ENCODE measurements at places on chromosomes 5 and 9.

DNA sequence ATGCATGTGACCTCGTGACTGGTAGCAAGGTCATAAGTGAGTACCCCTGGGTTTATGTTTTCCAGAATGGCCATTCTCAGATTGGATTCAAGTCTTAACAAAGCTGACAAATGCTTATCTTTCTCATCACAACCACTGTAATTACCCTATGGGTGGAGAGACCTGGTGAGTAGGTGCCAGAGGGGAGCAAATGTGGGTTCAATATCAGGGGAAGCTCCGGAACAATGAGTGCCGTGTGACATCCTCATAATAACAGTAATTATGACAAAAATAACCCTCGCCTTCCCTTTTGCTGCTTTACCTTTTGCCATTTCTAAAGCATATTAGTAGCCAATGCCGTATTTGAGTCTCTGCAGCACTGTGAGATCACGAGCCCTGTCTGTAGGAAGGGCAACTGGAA is 95.9 kb downstream of the NSG2 start:
- no peak for DNase-seq

GRCh38 chr5:159017786-159018185 is 81.9 kb downstream of the EBF1 start:
- DNase-seq, result no peak

DNA sequence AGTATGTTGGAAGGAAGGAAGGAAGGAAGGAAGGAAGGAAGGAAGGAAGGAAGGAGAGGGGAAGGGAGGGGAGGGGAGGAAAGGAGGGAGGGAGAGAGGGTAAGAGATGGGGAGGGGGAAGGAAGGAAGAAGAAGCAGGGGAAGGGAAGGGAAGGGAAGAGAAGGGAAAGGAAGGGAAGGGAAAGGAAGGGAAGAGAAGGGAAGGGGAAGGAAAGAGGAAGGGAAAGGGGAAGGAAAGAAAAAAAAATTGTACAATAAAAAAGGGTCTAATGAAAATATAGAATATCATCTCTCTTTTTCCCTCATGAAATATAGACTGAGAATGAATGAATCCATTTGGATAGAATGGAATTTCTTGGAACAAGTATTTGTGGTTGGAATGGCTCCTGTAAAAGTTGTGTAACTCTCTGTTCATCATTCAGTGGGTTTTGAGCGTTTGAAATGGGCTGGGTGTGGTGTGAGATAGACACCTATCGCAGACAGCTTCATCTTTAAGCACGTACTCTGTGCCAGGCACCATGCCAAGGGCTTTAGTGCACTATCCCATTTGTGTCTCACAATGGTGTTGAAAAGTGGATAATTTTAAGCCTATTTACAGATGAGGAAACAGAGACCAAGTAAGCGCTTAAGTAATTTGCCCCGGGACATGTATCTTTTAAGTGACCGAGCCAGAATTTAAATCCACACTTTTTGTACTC is 11.6 kb upstream of the PAPPA start:
- no peak for DNase-seq

DNA sequence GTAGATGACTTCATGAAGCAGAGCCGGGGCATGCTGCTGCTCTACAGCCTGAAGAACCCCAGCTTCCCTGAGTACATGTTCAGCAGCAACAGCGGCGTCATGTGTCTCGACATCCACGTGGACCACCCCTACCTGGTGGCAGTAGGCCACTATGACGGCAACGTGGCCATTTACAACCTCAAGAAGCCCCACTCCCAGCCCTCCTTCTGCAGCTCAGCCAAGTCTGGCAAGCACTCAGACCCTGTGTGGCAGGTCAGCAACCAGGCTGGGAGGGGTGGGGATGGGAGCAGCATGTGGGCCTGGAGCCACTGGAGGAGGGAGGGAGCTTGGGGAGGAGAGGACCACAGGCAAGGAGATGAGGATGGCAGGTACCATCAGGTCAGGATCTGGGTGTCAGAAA is 16.2 kb downstream of the ENHO start:
- DNase-seq, result no peak

- no peak for DNase-seq
These were observed 224.8 kb upstream of the DMRT1 start for GRCh38 chr9:616694-617093.

DNA sequence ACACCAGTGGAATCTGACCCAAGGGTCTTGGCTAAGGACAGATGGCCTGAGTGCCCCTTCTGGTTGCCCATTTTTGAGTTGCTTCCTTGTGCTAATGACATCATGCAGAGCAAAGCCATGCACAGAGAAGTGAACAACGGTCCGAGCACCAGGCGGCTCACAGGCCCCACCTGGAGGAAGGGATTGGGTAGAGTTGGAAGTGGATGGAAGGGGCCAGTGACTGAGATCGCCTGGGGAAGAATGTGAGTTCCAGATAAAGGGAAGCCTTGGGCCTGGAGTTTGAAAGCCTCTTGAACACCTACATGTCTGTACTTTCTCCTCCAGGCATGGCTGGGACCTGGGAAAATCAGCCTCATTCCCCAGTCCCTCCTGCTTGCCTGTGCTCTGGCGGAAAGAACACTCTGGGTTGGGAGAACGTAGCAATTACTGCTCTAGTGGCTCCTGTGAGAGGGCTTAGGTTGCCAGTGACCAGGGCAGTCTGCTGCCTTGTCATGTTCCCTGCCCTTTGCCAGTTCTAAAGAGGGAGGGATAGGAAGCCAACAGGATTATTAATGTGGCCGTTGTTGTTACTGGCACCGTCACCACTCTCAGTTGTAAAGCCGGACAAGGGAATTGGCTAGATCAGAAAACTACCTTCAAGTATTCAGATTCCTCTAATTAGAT is 62.5 kb upstream of the PTPN3 start:
- DNase-seq, result no peak

- DNase-seq, result no peak
These were observed 86.0 kb downstream of the FSTL4 start for GRCh38 chr5:133526368-133526767.

- no peak for DNase-seq
These were observed 203.7 kb downstream of the SEMA6A start for GRCh38 chr5:116370886-116371285.

DNA sequence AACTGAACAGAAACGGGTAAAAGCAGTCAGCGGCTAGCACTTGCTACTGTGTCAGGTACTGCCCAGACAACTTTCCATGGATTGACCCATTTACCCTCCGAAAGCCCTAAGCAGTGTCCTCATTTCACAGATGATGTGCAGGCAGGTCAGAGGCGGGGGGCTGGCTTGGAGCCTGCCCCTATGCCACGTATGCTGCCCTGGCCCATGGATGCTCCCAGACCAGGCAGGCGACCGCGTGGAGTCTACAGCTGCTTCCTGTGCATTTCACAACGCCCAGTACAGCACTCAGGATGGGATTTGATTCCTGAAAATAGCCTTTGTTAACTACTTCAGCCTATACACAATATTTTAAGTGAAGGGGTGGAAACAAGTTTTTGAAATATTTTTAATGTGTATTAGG is 202.9 kb downstream of the NXNL2 start:
- no peak for DNase-seq

- no peak for DNase-seq
These were observed 33.3 kb upstream of the FAT2 start for GRCh38 chr5:151624476-151624875.

DNA sequence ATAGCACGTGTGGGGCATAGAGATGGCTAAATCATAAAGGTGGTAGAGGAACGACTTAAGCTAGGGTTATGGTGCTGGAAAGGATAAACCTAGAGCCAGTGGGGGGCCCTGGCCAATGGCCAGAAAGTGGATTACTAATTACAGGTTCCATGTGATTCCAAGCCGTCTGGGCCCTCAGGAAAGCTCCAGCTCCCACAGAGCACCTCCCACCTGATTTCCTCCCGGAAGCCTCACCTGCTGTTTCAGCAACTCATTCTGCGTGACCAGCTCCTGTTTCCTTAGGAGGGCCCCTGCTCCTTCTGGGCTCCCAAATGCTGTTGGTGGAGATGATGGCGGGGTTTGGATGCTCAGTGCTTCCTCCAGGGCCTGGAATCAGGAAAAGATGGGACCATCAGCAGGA is 16.2 kb downstream of the GPX3 start:
- no peak for DNase-seq

- DNase-seq, result no peak
These were observed 173.6 kb upstream of the MAP3K1 start for GRCh38 chr5:56641635-56642260.

DNA sequence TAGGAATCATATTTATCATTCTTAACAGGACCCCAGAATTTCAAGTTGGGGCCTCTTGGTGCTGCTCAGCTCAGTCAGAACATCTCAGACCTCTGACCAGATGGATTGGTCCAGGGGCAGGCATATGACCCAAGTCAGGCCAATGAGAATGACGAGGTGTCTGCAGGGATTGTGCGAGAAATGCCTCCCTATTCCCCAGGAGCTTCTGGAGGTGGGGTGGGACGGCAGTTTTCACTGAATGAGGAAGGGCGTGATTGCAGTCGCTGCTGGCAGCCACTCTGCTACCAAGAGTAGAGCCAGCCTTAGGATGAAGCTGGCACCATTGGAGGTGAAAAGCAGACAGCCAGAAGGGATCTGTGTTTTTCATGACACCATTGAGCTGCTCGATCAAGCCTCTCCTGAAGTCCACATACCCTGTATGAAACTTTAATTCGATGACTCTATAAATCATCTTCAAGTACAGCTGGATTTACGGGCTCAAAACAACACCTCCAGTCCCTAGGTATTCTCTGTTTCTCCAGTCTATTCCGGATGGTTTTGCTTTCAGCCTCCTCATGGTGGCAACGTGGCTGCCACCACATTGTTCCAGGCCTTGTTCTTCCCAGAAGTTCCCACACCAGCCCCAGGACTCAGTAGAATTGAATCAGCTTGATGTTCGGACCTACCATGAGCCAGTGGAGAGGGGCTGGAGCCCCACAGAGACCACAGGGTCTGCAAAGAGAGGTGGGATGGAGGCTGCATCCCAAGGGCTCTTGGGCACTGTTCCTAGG is 70.2 kb upstream of the ADAMTS2 start:
- DNase-seq, result no peak

- no peak for DNase-seq
These were observed 44.4 kb downstream of the PARP8 start for GRCh38 chr5:50710838-50711237.

DNA sequence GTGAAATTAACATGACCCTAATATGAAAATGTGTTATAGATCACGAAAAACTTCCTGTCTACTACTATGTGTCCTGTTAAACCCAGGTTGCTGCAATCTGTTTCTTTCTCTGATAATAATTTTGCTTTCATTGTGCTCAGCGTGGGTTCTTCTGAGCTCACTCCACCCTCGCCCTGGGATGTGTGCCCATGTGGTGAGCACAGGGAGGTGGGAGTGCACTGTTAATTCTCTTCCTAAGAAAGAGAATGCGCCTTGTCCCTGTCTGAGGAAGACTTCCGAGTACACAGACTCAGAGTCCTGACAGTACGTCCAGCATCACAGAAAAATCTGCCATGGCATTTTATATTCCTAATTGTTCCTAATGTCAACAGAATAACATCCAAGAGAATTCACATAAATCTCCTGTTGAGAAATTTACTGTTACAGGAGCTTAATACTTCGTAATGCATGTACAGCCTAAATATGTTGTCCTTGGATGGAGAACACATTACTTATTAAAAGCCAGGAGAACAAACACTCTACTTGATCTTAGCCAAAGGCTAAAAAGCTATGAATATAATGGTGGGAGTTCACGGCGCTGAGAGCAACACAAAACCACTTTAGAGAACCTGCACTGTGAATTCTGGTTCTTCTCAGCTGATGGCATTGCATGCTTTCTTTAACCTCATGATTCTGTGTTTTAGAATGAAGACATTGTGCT is 102.6 kb downstream of the PDE4D start:
- no peak for DNase-seq

DNA sequence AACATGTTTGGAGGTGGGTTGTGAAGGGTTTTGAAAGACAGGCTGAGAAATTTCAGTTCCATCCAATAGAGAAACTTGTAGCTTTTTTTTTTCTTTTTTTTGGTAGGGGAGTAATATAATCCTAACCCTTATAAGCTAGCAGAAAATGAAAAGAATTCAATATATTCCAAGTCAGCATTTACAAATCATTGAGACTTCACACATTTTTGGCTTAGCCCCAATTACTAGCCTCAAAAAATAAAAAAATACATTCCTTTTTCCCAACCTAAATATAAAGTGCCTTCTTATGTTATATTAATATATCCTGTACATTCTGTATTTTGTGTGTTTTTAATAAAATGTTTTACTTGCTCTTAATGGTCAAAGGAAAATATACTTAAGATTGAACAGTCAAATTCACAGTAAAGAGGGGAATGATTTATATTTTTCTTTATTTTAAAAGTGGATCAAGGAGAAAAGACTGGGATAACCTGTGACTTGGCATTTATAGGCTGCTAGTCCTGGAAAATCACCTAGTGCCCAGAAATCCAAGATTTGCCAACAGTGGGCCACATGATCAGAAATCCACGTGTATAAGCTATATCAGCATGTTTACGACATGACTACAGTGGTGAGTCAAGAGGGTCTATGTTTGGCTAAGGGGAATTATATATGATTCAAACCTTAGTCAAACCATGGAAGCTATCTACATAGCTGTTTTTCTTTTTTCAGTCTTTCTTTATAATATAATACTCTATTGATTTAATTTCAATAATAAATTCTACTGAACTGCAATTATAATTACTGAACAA is 14.5 kb downstream of the HACD4 start:
- DNase-seq, result no peak

- no peak for DNase-seq
These were observed 68.5 kb downstream of the ANGPTL2 start for GRCh38 chr9:127053960-127054359.

GRCh38 chr9:104009826-104010225 is 84.3 kb upstream of the SMC2 start:
- no peak for DNase-seq

DNA sequence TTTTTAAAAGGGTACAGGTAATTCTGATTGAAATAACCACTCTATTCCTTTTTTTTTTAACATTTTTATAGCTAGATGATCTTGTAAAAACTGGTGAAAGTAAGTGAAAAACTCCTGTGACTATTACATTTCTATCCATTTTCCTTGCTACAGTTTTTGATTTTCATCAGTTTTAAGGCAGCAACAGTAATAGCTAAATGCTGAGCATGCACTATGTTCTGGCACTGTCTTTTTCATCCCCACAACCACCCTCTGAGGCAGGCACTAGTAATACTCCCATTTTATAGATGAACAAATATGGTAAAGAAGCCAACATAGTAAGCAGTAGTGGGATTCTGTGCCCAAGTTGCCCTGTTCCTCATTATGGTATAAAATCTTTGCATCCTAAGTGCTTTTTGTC is 113.0 kb upstream of the IL7R start:
- DNase-seq, result no peak

Data from T-helper 1 cell (primary cell).